ENCODE measurements at places on chromosomes 2 and 18. TPM values are rescaled to one million over a fixed set of nuclear protein-coding genes. Genes with fewer than 3 reads are reported as not detected.

- H3K27ac ChIP-seq = no peak overlapping the region
- DNase-seq = no peak
- no peak overlapping the region for H3K4me3 ChIP-seq
- no peaks in the 10 kb centered on the region for H3K27me3 ChIP-seq
- H3K4me1 ChIP-seq = no peaks in the 10 kb centered on the region
These were observed 26.3 kb upstream of the TTR start for GRCh38 chr18:31565345-31565744.

- H3K27me3 ChIP-seq = no peaks in the 10 kb centered on the region
- H3K4me1 ChIP-seq = no peaks in the 10 kb centered on the region
- no peak overlapping the region for H3K27ac ChIP-seq
- no peak for DNase-seq
- no peaks in the 10 kb centered on the region for H3K36me3 ChIP-seq
These were observed 60.4 kb upstream of the NABP1 start for GRCh38 chr2:191617575-191617974.

DNA sequence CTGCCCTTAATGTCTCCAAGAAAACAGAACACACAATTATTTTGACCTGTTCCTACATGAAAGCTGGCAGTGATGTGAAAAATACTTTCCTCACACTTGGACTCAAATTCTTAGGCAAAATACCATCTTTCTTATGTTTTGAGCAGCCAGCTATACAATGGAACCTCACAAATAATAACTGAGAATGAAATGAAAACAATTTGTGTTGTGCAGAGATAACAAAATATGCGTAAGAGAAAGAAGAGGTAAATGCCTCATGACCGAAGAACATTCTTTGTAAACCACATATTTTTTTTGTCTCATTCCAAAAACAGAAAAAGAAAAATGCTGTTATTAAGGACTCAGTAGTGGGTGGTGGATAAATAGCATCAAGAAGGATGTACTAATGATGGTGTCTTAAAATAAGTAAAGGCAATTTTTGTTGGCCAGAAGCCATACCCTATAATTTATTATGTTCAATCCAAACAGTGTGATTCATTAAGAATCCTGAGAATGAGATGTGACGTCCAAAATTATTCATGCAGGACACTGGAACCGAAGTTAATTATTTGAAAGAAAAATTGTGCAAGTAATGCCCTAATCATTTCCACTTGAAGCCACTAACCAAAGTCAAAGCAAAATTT lies 193.0 kb upstream of the NETO1 start:
- no peaks in the 10 kb centered on the region for H3K27me3 ChIP-seq
- no peaks in the 10 kb centered on the region for H3K4me1 ChIP-seq
- DNase-seq = no peak
- H3K36me3 ChIP-seq = no peaks in the 10 kb centered on the region
- H3K27ac ChIP-seq = no peak overlapping the region
- H3K4me3 ChIP-seq = no peak overlapping the region

Gene PID1
- 26.4 TPM for total RNA-seq

DNA sequence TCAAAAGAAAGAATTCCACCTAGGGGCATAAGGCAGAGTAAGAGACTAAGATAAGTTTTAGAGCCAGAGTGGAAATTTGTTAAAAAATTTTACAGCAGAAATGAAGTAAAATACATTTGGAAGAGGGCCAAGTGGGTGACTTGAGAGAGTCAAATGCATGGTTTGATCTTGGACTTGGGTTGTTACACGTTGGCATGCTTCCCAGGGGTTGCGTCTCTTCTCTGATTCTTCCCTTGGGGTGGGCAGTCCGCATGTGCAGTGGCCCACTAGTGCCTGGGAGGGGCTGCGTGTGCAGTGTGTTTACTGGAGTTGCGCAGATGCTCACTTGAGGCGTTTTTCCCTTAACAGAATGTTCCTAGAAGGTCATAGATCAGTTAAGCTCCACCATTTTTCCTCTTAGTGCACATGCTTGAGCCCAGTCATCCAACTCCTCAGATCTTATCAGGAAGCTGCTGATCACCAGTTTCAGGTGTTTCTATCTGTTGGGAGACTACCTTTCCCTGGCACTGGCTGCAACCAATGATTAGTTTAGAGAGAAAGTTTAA lies 13.1 kb downstream of the SEH1L start:
- no peak overlapping the region for H3K27ac ChIP-seq
- DNase-seq = no peak
- H3K4me1 ChIP-seq = no peaks in the 10 kb centered on the region

- no peak overlapping the region for H3K27ac ChIP-seq
- H3K4me3 ChIP-seq = no peak overlapping the region
- DNase-seq = no peak
- H3K4me1 ChIP-seq = no peaks in the 10 kb centered on the region
These were observed 524.5 kb upstream of the MEX3C start for GRCh38 chr18:51721996-51722395.

- no peaks in the 10 kb centered on the region for H3K4me1 ChIP-seq
- H3K27ac ChIP-seq = no peak overlapping the region
- H3K36me3 ChIP-seq = no peaks in the 10 kb centered on the region
- no peak for DNase-seq
These were observed 214.3 kb downstream of the SP3 start for GRCh38 chr2:173750831-173751230.

Gene SPP2
- 1.3 TPM for total RNA-seq

DNA sequence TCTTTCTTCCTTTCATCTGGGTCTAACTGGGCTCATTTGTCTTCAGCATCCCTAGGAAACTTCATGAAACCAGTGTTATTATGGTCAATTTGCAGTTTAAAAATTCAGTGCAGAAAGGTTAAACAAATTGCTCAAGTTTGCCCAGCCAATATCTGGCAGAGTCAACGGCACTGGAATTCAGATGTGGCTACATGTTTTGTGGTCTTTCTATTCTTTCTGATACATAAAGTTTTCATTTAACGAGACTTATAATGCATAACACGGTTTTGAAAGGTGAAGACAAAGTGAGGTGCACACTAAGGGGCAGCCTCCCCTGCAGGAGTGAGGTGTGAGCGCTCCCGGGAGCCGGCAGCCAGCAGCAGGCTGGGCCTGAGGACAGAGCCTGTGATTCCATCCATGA lies 164.6 kb downstream of the RTP5 start:
- no peak overlapping the region for H3K4me3 ChIP-seq
- H3K36me3 ChIP-seq = no peaks in the 10 kb centered on the region
- peak; percentile 1 for DNase-seq
- no peak overlapping the region for H3K27ac ChIP-seq

Gene VWC2L
- total RNA-seq = not detected

DNA sequence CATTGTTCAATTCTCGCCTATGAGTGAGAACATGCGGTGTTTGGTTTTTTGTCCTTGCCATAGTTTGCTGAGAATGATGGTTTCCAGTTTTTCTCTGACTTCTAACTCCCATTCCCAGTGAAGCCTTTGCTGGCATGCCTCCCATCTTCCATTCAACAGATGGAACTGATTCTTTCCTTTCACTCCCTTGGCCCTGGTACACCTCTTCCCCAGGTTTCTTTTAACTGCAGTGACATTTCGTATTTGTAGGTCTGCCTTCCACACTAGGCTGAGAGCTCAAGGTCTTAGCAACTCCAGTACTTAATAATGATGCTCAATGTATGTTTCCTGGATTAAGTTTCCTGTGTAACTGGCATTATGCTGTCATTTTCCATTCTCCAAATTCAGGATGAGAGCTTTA lies 48.5 kb downstream of the GAREM1 start:
- no peak for DNase-seq
- no peak overlapping the region for H3K27ac ChIP-seq
- H3K36me3 ChIP-seq = no peaks in the 10 kb centered on the region
- no peak overlapping the region for H3K4me3 ChIP-seq
- no peaks in the 10 kb centered on the region for H3K27me3 ChIP-seq

DNA sequence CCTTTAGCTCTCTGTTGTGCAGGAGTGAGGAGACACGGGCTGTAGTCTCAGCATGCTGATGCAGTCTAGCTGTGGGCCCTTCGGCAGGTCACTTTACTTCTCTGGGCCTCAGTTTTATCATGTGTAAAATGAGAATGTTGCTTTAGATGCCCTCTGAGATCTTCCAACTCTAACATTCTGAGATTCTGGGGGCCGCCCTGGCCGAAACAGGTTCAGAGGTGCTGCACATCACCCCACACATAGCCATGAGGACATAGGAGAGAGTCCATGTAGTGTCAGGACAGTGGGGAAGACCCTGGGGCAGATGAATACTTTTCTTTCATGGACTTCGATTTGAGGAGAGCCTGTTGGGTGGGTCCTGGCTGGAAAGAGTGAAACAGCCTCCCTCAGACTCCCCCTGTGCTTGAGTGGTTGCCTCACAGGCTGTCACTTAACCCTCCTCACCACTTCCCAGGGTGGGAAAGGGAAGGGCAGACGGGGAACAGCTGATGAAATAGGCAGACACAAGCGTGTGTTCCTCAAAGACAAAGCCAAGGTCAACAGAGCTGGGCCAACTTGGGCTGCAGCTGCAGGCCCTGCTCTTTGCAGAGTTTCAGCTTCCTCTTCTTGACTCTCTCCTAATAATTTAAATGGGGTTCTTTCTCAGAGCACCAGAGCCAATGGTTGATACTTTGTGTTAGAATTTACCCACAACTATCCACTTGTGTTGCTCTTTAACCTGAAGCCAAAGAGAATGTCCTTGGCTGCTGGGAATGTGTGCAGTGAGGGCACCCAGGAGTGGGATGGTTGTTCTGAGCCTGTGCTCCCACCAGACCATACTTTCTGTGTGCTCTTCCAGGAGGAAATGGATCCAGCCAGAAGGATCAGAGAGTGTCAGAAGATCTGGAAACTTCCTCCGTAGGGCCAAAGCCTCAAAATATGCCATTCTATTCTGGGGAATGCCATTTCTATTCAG lies 14.7 kb upstream of the MRPL33 start:
- no peaks in the 10 kb centered on the region for H3K27me3 ChIP-seq
- H3K36me3 ChIP-seq = no peaks in the 10 kb centered on the region
- H3K4me1 ChIP-seq = no peaks in the 10 kb centered on the region
- no peak overlapping the region for H3K4me3 ChIP-seq

GRCh38 chr2:11533278-11534070 lies at the start of gene GREB1:
Gene GREB1 (plus strand): TSS chr2:11534045. CDS start chr2:11556615, 22,570 bp downstream.
- no peak for DNase-seq
- H3K36me3 ChIP-seq = no peaks in the 10 kb centered on the region
- no peaks in the 10 kb centered on the region for H3K27me3 ChIP-seq
- no peak within 1 kb of the TSS for H3K4me3 ChIP-seq
- H3K4me1 ChIP-seq = no peaks in the 10 kb centered on the region
- H3K27ac ChIP-seq = peak within 1 kb of the TSS; percentile 81

GRCh38 chr2:197086500-197086899 lies 160.0 kb upstream of the PGAP1 start:
- no peaks in the 10 kb centered on the region for H3K36me3 ChIP-seq
- no peak overlapping the region for H3K4me3 ChIP-seq
- no peak overlapping the region for H3K27ac ChIP-seq
- no peak for DNase-seq

DNA sequence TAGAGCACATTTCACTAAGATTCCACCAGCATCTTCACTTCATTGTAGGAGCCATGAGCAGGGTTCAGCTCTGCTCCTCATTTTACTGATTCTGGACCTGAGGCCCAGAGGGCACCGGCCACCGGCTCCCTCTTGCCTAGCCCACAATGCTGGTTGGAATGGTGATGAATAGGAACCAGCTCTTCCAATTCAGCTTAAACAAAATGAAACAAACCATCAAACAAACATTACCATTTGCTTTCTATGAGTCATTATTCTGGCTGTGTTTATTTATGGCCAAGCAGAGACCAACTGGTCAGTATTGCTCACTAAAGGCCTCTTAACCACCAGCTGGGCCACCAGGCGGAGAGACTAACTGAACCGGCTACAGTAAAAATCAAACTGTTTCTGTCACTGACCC lies 176.7 kb downstream of the MTX2 start:
- DNase-seq = no peak
- H3K27me3 ChIP-seq = no peaks in the 10 kb centered on the region
- no peaks in the 10 kb centered on the region for H3K4me1 ChIP-seq
- no peaks in the 10 kb centered on the region for H3K36me3 ChIP-seq
- H3K4me3 ChIP-seq = no peak overlapping the region
- no peak overlapping the region for H3K27ac ChIP-seq

- no peak overlapping the region for H3K4me3 ChIP-seq
- no peaks in the 10 kb centered on the region for H3K4me1 ChIP-seq
- H3K36me3 ChIP-seq = no peaks in the 10 kb centered on the region
- DNase-seq = peak; percentile 3
- H3K27ac ChIP-seq = no peak overlapping the region
These were observed 95.2 kb upstream of the HS6ST1 start for GRCh38 chr2:128413718-128414341.

DNA sequence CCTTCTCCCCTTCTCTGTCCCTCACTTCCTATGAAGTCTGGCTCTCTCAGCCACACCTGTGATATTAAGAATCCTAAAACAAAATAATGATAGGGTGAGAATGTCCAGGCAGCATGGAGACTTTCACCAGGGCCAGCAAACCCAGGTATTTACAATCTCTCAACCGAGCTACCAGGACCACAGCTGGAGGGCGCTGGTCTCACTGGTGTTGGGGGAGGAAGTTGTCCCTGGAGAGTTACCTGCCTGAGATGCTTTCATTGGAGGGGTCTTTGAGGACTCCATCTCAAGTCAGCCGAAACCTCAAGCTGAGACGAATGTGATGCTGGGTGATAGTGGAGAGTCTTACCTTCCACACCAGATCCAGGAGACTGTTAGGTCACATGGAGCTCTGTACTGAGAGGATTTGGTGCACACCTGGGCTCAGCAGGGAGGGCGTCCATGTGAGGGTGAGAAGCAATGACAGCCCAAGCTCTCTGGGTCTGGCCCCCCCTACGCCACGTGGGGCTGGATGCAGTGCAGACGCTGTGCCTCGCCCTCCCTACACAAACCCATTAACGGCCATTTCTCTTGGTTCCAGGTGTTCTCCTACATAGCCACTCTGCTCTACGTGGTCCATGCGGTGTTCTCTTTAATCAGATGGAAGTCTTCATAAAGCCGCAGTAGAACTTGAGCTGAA lies 27.4 kb downstream of the MAL start:
- no peak for DNase-seq
- no peaks in the 10 kb centered on the region for H3K4me1 ChIP-seq
- no peaks in the 10 kb centered on the region for H3K27me3 ChIP-seq
- H3K4me3 ChIP-seq = no peak overlapping the region

Gene CCL20
- not detected for total RNA-seq

DNA sequence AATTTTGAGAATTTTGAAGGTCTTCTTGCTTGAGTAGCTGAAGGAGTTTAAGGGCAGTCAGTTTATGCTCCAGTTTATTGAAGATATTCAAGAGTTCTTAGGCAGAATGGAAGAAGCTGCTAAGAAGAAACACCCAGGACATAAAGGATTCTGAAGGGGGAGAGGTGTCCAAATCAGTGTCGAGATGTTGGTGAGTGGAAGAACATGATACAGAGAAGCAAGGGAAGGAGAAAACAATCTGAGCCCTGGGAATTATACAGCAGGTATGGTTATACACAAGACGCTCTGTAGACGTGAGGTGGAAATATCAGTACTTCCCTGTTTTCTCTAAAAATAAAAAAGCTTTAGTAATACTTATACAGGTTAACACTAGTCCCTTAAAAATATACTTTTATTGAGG lies 60.1 kb downstream of the CLIP4 start:
- DNase-seq = no peak
- no peaks in the 10 kb centered on the region for H3K27me3 ChIP-seq
- no peaks in the 10 kb centered on the region for H3K4me1 ChIP-seq

Gene GALNT14
- not detected for total RNA-seq

GRCh38 chr2:120013597-120014223 lies 833 bp downstream of the EPB41L5 start:
- peak overlapping the region; percentile 86 for H3K27ac ChIP-seq
- no peak for DNase-seq
- H3K4me3 ChIP-seq = peak overlapping the region; percentile 79
